Stimulated activated CD8-positive, alpha-beta memory T cell treated with anti-CD3 and anti-CD28 coated beads, Interleukin-7, amount 100 ng/mL, for 1 hour (primary cell): ENCODE measurements at places on chromosomes 11 and 22.
A peak's percentile ranks its signal among the peaks of the same experiment; 100 is the strongest.

GRCh38 chr11:30479899-30480298 lies 106.3 kb downstream of the MPPED2 start:
- DNase-seq: no peak

- no peak for DNase-seq
These were observed 8.9 kb upstream of the APOA5 start for GRCh38 chr11:116800610-116801009.

- no peak for DNase-seq
These were observed 14.5 kb downstream of the ACP2 start for GRCh38 chr11:47233989-47234668.

DNA sequence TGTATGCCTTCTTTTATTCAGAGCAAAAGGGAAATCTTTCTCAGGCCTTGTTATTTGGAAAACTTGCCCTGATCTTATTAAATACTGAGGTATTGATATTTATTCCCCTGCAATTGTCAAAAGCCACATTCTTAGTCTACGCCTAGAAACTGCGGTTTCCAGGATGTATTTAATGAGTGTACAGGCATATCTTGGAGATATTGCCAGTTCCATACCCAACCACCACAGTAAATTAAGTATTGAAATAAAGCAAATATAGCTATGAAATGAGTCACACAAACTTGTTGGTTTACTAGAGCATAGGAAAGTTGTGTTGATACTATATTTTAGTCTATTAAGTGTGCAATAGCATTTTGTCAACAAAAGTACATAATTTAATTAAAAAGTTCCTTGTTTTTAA lies 152.7 kb upstream of the CCDC179 start:
- DNase-seq: no peak

DNA sequence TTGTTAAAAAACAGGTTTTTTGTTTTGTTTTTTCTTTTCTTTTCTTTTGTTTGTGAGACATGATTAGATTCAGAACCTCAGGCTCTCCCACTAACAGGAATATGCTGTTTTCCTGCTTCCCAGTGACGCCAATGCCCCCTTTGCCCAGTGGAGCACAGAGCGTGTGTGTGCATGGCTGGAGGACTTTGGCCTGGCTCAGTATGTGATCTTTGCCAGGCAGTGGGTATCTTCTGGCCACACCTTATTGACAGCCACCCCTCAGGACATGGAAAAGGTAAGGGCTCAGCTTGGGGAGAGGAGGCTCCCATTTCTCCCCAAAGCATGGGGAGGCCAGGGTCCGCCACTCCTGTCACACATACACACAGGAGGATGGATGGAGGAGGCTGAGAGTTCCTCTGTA lies 25.0 kb downstream of the CYB5R2 start:
- no peak for DNase-seq

GRCh38 chr11:60040109-60040508 lies at the start of gene OOSP2:
TSS of gene OOSP2 (plus strand) at chr11:60040409. CDS start at chr11:60040460, 51 bp downstream.
- DNase-seq: no peak

GRCh38 chr22:45208993-45209838 lies 31.5 kb downstream of the KIAA0930 start:
- no peak for DNase-seq

GRCh38 chr11:109405671-109406070 lies 16.3 kb upstream of the C11orf87 start:
- no peak for DNase-seq

DNA sequence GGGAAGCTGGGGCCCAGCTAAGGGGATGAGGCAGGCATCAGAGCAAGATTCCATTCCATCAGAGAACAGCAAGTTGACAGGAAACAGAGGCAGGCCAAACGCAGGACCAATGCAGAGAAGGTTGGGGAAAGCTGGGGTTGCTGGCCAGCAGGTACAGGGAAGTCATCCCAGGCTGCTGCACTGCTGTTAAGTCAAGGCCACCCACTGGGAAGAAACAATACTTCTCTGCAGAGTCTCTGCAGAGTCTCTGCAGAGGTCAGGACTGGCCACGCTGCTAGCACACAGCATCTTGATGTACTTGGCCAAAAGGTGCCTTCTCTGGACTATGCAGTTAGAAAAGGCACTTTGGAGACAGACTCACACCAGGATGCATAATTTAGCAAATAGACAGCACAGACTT lies 68.5 kb upstream of the CSNK2A3 start:
- DNase-seq: no peak

- DNase-seq: no peak
These were observed 988.1 kb downstream of the NTM start for GRCh38 chr11:132358573-132358953.

DNA sequence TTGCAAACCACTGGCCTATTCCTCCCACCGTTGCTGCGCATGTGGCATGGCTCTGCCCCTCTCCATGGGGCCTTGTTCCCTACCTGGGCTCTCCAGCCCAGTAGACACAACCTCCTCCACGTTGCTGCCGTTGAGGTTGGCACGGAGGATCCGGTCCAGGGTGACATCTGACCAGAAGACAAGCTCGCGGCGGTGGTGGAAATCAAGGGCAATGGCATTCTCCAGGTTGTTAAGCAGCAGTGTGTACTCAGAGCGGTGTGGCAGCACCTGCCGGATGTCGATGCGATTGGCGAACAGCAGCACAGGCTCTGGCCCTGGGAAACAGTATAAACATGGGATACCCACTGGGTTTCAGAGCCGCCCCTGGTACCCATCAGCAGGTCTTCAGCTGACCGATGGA lies 23.8 kb downstream of the LRP4 start:
- no peak for DNase-seq

DNA sequence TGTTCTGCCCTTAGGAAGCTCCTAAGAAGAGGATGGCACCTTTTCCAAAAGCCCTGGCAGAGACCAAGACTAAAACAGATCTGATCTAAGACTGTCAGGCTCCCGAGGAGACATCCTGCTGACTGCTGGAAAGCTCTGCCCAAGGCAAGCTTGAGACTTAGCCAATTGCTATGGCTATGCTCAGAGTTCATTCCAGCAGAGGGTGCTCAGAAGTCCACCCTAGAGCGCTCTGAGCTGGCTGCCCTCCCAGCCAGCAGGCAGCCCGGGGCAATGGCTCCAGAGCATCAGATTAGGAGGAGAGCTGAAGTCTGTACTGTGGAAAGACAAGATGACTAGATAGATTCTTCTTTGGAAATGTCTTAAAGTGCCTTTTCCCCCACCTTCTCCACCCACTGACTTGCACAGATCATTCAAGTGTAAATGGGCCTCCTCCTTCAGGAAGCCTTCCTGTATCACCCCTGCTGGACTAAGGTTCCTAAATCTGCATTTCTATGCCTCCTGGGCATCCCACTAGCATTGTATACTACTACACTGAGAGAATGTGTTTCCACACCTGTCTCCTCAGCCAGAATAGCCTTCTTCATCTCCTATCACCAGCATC lies 23.4 kb downstream of the LRRC55 start:
- no peak for DNase-seq

DNA sequence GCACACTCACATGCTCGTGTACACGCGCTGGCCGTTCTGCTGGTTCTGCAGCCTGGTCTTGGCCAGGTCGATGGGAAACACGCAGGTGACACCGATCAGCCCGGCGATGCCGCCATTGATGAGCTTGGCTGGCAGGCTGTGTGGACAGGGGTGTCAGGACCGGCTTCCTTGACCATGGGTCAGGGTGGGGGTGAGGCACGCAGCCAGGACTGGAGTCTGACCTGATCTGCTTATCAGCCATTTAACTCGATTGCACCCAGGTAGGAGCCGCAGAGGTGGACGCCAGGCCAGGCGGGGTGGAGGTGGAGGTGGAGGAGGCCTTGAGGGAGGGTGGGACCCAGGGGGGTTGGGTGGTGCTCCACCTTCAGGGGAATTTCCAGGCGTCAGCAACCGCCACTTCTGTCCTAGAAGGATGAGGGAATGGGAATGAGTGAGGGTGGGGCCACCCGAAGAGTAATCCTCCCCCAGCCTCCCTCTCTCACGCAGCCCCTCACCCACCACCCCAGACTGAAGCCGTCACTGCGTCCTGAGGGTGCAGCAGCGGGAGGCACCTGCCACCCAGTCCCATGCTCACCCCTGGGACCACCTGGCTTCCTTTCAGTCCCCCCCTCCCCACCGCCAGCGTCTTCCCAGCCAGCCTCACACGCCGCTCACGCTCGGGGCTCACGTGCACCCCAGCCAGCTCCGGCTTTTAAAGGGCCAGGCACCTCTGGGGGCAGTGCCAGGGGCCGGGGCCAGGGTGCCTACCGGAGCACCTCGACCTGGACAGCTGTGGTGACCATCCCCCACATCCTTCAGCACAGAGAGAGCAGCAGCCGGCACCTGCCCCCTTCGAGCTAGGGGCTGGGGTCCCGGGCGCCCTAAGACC lies 3.1 kb downstream of the SLC25A22 start:
- no peak for DNase-seq

- no peak for DNase-seq
These were observed 383.5 kb downstream of the SOX6 start for GRCh38 chr11:15972838-15973237.

DNA sequence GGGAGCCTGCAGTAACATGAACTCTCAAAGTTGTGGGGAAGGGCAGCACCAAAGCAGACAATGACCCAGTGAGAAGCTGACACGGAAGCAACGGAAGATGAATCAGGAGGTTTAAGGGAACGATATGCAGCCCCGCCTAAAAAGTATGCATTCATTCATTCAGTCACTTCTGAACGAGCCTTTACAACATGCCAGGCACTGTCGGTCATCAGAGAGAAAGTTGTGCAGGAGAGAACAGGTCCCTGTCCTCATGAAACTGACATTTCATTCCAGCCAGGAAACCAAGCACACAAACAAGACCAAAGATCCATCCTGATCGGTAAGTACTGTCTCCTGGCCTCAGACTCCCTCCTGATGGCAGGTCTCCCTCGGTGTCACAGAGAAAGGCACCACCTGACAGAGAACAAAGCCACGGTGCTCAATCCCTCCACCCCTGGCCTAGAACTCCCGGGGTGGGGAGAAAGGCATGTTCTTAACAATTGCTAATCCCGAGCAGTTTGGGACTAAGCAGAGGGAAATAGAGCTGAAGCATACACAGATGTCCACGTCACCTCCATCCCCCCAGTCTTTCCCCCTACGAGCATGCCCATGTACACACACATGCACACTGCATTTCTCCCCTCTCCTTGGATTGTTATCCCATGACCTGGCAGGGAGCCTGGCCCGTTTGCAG lies 49.3 kb downstream of the LRFN4 start:
- DNase-seq: no peak

- DNase-seq: no peak
These were observed 44.0 kb downstream of the SMIM38 start for GRCh38 chr11:69199583-69200315.

GRCh38 chr11:9219572-9219971 lies 45.6 kb downstream of the DENND5A start:
- DNase-seq: no peak

DNA sequence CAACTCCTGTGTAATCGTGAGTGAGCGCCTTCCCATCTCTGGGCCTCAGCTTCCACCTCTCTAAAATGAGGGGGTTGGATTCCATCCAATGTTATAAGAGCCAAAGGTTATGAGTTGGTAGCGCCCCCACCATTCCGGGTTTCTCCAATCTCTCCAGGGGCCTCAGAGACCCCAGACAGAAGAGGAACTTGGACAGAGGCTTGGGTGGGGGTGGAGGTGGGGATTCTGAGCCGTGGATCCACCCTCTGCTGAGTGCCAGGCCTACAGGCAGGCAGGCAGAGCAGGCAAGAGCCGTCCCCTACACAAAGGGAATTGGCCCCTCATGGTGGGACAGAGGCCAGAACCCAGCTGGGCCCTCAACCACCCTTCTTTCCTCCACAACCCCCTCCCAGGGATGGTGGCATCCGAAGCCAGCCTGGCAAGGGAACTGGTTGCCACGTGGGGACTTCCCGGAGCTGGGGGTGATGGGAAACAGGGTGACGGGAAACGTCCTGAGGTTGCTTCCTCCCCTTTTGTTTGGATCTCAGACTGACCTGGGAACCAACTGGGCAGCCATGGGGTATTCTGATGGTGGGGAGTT lies 31.8 kb downstream of the TXN2 start:
- DNase-seq: no peak

DNA sequence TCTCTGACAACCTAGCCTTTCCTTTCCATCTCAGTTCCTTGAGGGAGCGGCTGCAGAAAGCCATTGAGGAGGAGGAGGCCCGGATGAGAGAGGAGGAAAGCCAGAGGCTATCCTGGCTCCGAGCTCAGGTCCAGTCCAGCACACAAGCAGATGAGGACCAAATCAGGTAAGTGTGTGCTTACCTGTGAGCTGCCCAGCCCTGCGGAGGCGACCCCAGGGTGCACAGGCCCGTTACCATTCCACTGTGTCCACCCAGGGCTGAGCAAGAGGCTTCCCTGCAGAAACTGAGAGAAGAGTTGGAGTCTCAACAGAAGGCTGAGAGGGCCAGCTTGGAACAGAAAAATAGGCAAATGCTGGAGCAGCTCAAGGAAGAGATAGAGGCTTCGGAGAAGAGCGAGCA lies 63.1 kb downstream of the CEP164 start:
- DNase-seq: no peak

GRCh38 chr11:65355013-65355775 lies 643 bp downstream of the TIGD3 start:
- DNase-seq: peak; percentile 14

GRCh38 chr22:17960695-17961445 lies 63.5 kb downstream of the MICAL3 start:
- no peak for DNase-seq
